Neural crest cell (in vitro differentiated cells): ENCODE measurements at places on chromosomes 11 and 22. TPM values are rescaled to one million over a fixed set of nuclear protein-coding genes. Genes with fewer than 3 reads are reported as not detected.

GRCh38 chr11:78573681-78574080 is 983 bp downstream of the NARS2 start:
- DNase-seq: no peak

DNA sequence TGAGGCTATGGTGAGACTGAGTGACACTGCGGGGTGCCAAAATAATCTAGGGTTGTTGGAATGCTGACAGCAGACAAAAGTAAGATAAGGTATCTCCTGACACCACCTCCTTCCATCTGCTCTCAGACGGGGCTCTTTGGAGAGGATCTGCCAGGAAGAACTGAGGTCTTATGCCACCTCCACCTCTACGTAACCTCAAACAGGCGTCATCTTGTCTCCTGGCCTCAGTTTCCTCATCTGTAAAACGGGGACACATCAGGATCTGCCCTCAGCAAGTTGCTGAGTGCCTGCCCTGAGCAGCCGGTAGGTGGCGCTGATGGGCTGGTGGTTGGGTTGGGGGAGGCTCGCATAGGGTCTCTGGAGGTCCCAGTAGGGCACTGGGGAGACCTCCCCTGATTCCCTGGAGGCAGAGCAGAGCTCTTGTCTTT is 1.7 kb upstream of the MYEOV start:
- DNase-seq: peak; percentile 50

KCNQ1OT1 gene
- 2.3 TPM in 2 replicates for total RNA-seq

DNA sequence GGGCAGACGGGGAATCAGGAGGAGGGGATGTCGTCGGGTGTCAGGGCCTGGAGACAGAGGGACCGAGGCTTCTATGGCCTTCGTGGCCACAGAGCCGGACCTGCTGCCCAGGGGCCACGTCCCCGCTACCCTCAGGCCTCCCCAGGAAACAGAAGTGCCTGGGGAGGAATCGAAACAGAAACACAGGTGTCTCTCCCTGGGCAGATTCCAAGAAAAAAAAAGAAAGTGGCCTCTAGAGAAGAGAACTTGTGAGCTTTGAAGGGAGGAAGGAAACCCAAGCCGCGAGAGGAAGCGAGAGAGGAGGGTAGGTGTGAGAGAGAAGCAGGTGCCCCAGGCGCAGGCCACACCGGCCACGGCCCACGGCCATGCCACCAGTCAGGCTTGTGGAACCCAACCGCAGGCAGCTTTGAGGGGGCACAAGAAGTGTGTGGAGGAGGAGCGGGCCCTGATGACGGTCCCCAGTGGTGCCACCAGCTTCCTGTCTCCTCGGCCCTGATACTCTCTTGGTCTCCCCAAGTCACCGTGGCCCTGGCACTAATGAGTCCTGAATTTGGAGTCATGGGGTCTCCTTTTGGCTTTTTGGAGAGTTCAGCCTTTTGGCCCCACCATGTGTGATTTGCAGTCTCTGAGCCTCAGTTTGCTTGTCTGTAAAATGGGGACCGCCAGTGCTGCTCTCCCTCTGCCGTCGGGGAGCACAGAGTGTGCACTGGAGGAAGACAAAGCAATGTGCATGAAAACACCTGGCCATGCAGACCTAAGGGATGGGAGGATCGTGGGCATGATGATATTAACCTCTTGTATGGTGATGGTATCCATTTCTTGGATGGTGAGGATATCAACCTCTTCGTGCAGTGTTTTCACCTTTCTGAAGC is 25.2 kb downstream of the LIF start:
- DNase-seq: no peak

OR4A16 gene
- total RNA-seq: not detected in 2 replicates

FGF19 gene
- total RNA-seq: 0.21 and 0.34 TPM in 2 replicates

C1QTNF6 gene
- total RNA-seq: 13.6 TPM in 2 replicates

GRCh38 chr11:34806875-34807274 is 109.3 kb downstream of the APIP start:
- DNase-seq: no peak

DNA sequence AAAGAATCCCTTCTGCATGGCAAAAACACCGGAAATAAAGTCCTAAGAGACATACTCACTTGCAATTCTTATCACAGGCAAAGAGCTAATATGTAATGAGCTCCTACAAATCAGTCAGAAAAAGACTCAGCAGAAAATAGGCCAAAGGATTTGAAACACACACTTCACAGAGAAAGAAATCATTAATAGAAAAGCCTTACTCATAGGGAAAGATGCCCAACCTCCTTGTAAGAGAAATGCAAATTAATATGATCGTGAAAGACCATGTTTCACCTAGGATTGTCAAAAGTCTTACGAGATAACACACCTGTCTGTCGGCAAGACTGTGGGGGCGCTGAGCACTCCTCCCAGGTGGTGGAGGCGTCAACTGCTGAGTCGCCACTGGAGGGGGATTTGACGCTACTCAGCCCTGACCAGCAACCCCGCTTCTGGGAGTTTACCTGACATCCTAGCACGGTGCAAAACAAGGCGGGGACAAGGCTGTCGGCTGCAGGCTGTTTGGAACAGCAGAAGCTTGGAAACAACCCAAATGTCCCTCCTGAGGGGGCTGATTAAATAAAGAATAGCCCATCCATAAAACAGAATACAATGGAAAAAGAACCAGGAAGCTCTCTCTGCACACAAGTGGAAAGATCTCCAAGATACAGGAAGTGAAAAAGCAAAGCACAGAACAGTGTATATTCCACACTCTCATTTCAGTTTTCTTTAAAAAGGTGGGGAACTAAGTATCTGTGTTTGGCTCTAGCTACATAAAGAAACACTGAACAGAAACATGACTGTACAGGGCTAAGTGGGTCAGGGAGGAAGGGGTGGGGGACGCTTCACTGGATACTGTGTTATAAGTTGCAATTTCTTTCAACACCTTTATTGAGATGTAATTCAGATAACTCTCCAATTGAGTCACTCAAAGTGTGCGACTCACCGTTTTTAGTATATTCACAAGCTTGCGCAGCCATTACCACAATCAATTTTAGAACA is 11.5 kb downstream of the CSNK1E start:
- DNase-seq: no peak

POU2AF1 gene
- not detected in 2 replicates for total RNA-seq

OR5B17 gene
- not detected in 2 replicates for total RNA-seq

DNA sequence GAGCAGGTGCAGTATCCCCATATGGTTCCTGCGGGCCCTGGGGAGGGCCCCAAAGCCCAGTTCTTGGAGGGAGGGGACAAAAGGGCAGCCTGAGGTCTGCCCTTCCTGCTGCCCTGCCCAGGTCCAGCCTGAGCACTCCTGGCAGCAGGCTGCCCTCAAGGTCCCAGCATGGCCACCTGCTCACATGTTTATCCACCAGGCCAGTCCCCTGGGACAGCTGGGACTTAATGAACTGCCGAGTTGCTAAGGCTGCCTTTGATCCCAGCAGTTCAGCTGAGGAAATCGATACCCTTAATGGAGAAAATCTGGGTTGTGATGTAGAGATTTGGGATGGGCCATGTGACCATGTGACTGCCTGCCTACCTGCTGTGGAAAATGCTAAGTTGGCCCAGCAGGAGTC is 146.2 kb downstream of the TRIM29 start:
- DNase-seq: no peak

DNA sequence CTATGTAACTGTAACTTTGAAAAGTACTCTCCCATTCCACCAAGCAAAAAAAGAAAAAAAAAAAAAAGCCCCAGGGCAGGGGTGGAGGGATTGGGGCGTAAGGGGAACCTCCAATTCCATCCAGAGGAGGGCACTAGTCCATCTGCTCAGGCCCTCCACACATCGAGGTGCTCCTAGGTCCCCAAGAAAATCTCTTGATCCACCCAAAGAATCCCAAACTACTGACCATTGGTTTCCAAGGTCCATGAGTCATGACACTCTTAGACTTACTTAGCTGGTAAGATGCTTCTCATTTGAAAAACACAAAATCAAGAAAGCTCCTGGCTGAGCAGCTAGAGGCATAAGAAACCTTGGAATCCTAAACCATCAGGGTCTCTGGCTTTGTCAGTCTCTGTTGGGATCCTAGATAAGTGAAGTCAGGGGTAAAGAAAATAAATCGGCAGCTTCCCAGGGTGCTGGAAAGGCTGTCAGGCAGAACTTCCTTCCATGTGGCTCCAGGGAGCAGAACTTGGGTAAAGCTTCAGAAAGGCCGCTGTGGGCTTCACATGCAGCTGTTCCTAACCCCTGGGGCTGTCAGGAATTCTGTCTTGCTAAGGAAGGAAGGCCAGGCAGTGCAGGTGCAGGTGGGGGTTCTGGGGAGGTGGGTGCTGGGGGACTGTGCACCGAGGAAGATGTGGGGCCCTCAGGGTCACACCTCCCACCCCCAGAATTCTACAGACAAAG is 49.4 kb upstream of the ADA2 start:
- DNase-seq: no peak
